ENCODE measurements at places on chromosomes 7 and 10.
A peak's percentile ranks its signal among the peaks of the same experiment; 100 is the strongest.

DNA sequence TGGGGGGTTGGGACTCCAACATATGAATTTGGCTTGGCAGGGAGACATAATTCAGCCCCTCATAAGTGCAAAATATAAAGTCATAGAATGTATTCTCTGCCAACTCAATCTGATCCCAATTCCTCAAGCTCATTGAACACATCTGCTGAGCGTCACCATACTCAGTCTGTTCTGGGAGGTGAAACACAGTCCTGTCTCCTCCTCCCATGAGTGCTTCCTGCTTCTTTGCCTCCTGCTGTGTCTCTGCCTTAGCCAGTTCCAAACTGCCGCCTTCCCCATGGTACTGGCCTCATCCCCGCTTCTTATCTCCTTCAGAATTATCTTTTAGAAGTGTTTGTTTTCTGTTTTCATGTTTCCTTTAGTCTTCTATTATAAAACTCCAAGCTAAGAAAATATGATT lies 365.5 kb downstream of the TNS3 start:
- DNase-seq, result no peak

GRCh38 chr10:96130326-96130995 lies 364 bp downstream of the ZNF518A start:
- DNase-seq, result no peak

- DNase-seq, result no peak
Measured at GRCh38 chr7:151128716-151129115, 38.8 kb downstream of the GBX1 start.

DNA sequence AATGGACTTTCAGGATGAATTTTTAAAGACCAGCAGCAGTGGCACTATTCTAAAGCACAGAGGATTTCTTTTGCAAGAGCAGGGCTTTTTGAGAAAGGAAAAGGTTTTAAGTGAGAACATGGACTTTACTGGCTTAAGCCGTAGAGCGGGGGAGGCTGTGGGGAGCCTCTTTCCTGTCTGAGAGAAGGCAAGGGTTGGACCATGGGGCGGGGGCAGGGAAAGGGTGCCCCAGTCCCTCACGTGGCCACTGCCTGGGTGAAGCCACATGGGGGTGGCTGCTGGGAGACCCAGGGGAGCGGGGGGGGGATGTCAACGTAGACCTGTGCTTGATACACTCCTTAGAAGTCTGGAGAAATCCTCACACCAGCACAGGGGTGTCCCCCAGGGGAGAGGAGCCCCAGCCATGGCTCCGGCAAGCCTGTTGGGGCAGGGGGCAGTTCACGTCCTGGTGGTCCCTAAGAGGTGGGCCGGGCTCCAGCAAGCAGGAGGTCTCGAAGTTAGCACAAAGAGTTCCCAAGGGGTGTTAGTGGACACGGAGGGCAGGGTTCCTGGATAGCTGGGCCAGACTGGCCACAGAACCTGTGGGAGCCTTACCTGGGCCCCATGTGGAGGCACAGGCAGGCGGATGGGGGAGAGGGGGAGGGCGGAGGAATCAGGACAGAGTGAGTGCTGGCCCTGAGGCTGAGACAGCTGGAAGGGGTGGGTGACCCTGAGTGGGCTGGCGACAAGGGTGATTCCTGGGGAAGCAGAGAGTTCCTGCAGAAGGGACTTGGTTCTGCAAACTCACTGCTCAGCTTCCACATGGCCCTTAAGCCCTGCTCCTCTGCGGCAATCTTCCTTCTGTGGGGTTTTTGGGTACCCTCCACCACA lies 36.9 kb upstream of the ELFN1 start:
- no peak for DNase-seq

DNA sequence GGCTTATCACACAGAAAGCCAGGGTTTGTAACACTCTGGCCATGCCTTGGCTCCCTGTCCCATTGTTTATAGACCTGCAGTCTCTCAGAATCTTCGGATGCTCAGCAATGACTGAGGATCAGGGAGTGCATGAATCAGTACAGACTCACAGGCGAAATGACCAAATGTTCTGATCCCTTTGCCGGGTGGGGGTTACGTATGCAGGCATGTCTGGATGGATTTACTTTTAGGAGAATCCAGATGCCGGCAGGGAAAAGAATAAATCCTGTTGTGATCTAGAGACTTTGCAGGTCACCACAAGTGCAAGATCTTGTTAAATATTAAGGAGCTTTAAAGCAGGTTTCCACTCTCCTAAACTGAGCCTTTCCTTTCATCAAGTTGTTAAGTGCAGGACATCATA lies 149.5 kb downstream of the SFMBT2 start:
- DNase-seq, result no peak

DNA sequence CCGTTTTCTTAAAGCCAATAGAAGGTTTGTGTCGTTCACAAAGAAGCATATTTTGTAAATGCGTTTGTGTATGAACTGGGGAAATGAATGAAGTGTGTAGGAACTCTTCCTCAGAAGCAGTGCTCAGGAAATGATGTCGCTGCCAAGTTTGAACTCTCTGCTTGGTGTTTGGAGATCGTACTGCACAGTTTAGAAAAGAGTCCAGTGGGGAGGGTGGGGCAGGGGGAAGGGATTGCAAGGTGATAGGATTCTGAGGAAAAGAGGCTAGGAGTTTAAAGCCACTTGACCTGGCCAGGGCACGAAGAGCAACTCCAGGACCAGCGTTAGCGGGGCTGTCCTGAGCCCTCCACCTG lies 122.2 kb downstream of the CUBN start:
- no peak for DNase-seq

GRCh38 chr7:116588225-116588624 lies 63.4 kb downstream of the CAV1 start:
- no peak for DNase-seq

DNA sequence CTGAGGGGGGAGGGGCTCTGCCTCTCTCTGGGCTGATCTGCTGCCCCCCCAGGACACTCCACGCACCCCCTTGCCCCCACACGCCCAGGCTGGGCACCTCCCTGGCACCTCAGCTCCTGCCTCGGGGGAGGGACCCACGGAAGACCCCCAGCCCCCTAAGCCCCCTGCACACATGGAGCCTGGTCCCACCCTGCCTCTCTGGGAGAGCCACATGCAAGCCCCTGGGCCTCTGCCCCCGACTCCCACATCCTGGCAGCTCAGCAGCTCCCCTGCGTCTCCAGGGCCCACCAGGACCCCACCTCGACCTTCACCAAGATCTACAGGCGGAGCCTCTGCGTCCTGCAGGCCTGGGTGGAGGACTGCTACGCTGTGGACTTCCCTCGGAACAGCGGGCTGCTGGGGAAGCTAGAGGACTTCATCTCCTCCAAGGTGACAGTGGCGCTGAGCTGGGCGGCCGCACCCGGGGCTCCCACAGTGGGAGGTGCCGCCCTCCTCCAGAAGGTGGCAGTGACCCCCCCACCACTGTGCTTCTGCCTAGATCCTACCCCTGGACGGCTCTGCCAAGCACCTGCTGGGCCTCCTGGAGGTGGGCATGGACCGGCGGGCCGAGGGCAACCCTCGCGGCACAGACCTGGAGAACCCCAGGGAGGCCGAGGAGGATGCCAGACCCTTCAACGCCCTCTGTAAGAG lies 18.7 kb upstream of the UTF1 start:
- DNase-seq, result no peak

- DNase-seq, result no peak
Measured at GRCh38 chr10:58754469-58755339, 242.0 kb downstream of the BICC1 start.

GRCh38 chr10:124671486-124672075 lies 72.6 kb downstream of the FAM53B start:
- DNase-seq, result peak; percentile 95

GRCh38 chr7:4519819-4520520 lies 162.1 kb upstream of the FOXK1 start:
- DNase-seq, result no peak

- DNase-seq, result no peak
Measured at GRCh38 chr7:47948141-47948790, at the start of gene PKD1L1. Gene PKD1L1 (minus strand): TSS chr7:47948466. CDS start chr7:47948440, 26 bp downstream.

- DNase-seq, result no peak
Measured at GRCh38 chr10:121735263-121735662, 137.0 kb upstream of the FGFR2 start.

DNA sequence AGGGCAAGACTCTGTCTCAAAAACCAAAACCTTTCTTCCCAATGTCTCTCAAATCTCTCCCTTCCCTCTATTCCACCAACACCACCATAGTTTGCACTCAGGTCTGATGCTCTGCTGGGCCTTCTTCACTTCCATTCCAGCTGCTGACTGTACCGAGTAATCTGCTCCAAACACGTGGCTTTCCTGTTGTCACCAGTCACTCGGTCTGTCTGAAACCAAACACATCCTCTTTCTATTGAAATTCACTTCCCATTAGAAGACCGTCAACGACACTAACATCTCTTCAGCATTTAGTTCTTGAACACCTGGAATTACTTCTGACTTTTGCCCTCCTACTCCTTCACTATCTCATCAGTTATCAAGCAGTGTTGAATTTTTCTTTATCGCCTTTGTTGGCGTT lies 4.7 kb upstream of the NRF1 start:
- no peak for DNase-seq

- peak; percentile 39 for DNase-seq
Measured at GRCh38 chr7:88111140-88111743, 108.6 kb downstream of the SRI start.

GRCh38 chr7:42476255-42476654 lies 239.2 kb upstream of the GLI3 start:
- DNase-seq, result no peak

DNA sequence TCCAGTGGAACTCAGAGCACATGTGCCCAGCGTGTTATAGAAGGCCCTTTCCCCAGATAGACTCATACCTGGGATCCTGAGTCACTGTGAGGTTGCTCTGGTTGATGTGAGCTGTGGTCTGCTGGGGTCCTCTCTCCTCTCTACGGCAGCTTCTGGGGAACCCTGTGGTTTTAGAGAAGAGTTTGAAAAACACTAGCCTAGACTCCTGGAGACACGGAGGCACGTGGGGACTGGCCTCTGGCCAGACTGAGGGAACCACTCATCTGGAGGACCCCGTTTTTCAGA lies 10.3 kb downstream of the ZNF775 start:
- no peak for DNase-seq

DNA sequence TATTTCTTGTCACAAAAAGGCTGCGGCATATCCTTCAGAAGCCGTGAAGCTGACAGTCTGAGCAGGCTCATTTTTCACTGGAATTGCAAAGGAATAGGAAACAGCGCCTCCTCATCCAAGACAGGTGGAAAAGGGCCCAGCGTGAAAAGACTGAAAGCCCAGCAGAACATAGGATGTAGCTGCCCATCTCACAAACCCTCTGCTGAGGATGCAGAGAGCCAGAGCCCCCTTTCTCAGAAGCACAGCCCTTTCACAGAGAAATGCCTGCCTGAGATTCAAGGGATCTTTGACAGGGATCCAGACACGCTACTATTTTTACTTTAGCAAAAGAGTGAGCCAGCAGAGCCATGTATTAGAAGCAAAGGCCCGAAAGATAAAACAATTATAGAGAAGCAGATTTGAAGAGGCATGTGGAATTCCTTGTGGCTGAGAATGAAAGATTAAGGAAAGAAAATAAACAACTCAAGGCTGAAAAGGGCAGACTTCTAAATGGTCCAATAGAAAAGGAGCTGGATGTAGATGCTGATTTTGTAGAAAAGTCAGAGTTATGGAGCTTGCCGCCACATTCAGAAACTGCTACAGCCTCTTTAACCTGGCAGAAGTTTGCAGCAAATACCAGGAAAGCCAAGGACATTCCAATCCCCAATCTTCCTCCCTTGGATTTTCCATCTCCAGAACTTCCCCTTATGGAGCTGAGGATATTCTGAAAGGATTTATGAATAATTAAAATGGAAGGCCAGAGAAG lies 36.9 kb downstream of the GDI2 start:
- DNase-seq, result no peak

GRCh38 chr10:104339469-104340110 lies 1.3 kb upstream of the ITPRIP start:
- no peak for DNase-seq

DNA sequence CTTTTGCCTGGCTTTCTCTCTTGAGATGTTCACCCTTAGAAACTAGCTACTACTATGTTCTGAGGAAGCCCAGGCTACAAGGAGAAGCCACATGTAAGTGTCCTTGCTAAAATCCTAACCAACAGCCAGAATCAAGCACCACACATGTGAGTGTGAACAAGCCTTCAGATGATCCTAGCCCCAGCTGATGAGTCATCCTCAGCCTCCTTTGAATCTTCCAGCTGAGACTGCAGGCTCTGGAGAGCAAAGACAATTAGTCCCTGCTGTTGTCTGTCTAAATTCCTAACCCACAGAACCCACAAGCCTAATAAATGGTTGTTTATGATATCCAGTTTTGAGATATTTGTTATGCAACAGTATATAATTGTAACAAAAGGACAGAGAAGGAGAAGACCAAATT lies 92.8 kb upstream of the TAC1 start:
- no peak for DNase-seq

GRCh38 chr7:36232971-36233550 lies 80.0 kb downstream of the EEPD1 start:
- no peak for DNase-seq

- DNase-seq, result no peak
Measured at GRCh38 chr10:4557469-4557868, 268.5 kb upstream of the AKR1E2 start.

GRCh38 chr7:91416155-91416865 lies 152.1 kb downstream of the FZD1 start:
- no peak for DNase-seq

GRCh38 chr10:80491251-80492102 lies 37.4 kb downstream of the TSPAN14 start:
- no peak for DNase-seq

DNA sequence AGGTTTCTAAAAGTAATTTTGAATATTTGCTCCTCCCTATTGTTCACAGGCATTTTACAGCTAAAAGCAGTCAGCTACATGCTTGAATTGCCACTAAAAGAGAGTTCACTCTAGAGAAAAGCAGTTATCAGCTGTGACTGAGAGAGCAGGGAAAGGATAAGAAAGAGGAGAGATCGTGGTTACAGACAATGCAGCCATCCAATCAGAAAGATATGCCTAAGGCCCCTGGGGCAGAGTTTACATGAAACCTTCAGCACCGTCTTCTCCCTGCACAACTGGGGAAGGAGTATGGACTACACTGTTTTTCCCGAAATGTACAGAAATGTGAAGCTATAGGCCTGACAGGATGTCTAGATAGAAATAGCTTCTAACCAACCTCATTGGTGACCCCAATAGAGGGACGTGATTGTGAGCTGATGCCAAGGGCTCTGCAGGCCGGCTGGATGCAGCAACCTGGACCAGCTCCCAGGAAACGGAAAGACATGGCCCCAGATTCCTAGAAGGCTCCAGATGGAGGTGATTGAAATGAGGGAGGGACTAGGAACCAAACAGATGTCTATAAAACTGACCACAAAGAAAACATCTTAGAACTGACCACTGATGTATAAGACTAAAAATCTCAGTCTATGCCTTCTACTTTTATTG lies 3.2 kb upstream of the VSTM4 start:
- DNase-seq, result no peak

DNA sequence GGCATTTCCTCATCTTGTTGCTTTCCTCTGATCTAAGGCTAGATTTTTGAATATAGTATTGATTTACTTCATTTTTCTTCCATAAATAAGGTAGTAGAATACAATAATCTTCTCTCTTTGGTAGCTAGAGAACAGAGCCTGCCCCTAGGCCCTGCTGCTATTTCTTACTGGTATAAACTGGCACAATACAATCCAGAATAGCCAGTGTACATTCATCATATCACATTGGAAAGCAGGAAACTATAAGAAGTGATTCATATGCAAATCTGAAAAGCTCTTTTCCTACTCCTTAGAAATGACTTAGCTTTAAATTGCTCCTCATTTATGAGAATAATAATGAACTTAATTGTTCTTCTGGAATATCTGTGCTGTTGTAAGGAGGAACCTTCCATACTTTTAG lies 100.2 kb downstream of the KCND2 start:
- DNase-seq, result no peak

- DNase-seq, result peak; percentile 31
Measured at GRCh38 chr7:44065431-44066110, at the start of gene PGAM2. Gene PGAM2 (minus strand): TSS chr7:44065567. CDS start chr7:44065529, 38 bp downstream.

All from putamen (tissue), 1 donor.